Activated T-helper 1 cell treated with Interleukin-2 at 50 U/mL for 16 hours (primary cell): ENCODE measurements at places on chromosomes 13 and 19.

GRCh38 chr19:20273951-20274570 lies 107.0 kb downstream of the ZNF486 start:
- no peak for DNase-seq

- DNase-seq = no peak
These were observed 37.6 kb upstream of the HOMER3 start for GRCh38 chr19:18978616-18979015.

DNA sequence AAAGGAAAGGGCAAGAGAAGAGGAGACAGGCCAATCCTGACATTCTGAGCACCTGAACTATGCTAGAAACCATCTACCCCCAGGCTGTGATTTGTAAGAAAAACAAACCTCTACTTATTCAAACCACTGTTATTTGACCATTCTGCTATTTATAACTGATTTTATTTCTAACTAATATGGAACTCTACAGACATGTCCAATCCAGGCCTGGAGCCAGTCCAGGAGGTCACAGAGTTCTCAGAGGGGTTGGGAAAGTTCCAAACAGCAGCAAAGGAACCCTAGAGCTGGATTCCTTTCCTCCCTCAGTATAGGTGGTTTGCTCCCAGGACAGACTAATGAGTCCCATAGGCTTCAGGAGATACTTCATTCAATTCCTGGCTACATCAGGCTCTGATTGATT lies 24.2 kb downstream of the SIAH3 start:
- DNase-seq = no peak

DNA sequence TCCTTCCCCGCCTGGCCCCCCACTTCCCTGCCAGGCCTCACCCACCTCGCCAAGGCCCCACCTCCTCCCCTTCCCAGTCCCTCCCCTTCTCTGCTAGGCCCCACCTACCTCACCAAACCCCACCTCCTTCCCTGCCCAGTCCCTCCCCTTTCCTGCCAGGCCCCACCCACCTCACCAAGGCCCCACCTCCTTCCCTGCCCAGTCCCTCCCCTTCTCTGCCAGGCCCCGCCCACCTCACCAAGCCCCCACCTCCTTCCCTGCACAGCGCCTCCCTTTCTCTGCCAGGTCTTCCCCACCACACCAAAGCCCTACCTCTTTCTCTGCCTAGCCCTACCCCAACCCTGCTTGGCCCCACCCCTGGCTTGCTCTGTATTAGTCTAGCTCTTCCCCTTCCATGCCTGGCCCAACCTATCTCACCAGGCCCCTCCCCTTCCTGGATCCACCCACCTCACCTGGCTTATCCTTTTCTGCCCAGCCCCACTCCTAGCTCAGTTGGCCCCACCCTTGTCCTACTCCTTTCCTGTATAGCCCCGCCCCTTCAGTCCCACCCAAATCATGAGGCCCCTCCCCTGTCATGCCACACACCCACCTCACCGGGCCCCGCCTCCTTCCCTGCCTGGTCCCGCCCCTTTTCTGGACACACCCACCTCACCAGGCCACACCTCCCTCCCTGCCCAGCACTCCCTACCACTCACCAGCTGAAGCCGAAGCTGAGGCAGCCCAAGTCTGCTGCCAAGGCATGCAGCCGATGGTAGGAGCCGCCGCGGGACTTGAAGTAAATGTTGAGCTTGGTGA lies 16.2 kb downstream of the CERS1 start:
- DNase-seq = no peak

GRCh38 chr13:100290165-100290801 lies 201.4 kb downstream of the PCCA start:
- DNase-seq = no peak

GRCh38 chr19:31617010-31617585 lies 267.9 kb upstream of the TSHZ3 start:
- DNase-seq = no peak

DNA sequence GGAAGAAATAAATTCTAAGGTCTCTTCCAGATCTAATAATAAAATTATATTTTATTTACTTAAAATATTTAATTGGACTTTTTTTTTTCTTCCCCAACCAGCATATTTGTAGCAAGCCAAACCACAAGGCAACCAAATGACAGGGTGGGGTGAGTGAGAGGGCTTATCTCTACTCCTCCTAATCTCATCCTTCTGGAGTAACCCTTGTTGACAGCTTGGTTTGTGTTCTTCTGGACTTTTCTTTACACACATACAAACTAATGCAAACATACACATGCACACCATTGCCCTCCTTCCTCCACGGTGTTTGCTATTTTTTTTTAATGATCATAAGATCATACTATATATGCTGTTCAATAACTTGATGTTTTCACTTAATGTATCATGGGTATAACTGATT lies 383.1 kb downstream of the DLEU7 start:
- no peak for DNase-seq

DNA sequence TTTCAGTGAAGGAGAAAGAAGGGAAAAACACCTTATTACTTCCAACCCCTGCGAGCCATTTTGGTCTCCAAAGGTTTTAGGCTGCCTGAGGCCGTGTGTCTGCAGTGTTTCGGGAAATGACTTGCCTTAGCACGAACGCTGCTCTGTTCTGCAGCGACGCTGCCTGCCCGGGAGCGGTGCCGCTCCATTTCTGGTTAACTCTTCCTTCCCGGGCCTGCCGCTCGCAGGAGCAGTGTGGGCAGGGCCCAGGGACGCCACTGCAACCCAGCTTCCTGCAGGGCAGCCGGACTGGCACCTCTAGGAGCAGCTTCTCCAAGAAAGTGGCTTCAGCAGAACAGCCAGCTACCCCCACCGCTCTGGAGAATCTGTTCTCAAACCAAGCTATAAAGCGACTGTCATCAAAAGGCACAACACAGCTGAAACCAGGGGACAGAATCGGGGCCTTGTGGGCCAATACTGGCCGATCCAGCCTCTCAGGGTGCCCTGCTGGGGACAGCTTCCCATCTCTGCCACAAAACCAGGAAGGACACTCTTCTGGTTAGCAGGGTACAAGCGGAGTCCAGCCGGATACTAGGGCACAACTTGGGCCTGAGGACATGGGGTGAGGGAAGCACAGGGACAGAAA lies 72.2 kb downstream of the KCTD15 start:
- DNase-seq = no peak

- DNase-seq = no peak
These were observed 45.3 kb downstream of the SLC7A9 start for GRCh38 chr19:32824191-32824751.

- no peak for DNase-seq
These were observed 228.4 kb upstream of the UFM1 start for GRCh38 chr13:38121267-38121666.

DNA sequence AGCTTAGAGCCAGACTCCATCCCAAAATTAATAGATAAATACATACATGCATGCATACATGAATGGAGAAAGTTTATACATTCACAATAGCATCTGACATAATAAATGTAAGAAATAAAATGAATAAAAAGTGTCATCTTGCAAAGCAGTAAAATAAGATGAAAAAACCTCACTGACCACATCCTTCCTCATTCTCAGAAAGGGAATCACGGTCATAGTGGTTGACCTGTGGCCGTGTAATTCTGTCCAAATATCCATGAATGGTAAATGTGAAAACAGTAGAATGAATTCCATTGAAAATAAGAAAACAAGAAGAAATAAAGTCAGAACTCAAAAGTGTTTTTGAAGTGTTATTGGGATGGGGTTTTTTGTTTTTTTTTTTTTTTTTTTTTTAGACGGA lies 9.8 kb upstream of the CDC42EP5 start:
- no peak for DNase-seq

- DNase-seq = no peak
These were observed 1.1 kb downstream of the IL17D start for GRCh38 chr13:20704459-20705069.

GRCh38 chr13:108419768-108420167 lies 150.2 kb downstream of the TNFSF13B start:
- DNase-seq = no peak

DNA sequence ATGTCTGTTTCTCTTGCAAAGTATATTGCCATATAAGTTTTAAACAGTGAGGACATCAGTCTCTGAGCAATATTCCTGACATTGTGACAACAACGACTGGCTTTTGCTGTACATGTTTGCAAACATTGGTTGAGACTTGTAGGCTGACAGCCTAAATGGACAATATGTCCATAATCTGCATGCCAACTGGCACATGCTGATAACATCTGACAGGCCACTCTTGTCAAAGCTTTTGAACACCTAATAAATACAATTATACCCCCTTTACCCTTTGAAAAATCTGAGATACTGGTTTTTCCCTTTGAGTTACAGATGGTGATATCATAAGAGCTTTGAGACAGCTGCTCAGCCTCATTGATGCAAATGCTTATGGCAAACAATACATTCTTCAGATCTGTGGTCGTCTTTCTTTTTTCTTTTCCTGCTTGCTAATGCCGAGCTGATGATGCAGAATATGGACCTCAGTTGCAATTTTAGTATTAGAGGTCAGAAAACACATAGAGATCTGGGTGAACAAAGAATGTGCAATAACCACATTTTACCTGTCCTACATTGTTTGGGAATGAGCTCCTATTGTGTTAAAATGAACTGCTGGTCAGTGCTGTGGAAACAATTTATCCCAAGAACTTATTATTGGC lies 114.9 kb downstream of the RFC3 start:
- DNase-seq = no peak

- peak; percentile 67 for DNase-seq
These were observed 4.0 kb upstream of the GRIN3B start for GRCh38 chr19:996051-996838.

DNA sequence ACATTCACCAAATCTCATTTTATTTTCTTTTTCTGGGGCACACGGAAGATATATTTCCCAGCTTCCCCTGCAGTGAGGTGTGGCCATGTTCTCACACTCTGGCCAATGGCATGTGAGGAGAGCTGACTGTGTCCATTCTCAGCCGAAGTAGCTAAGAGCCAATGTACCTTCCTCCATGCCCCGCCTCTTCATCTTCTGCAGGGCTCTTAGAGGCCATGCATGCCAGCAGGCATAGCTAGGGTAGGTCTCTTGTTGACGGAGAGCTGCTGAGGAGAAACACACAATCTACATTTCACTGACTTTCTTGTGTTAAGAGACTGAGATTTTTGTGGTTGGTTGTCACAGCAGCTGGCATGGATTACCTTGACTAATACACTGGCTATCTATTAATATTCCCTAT lies 9.8 kb upstream of the MICU2 start:
- DNase-seq = no peak

- DNase-seq = no peak
These were observed 71.0 kb downstream of the KDM4B start for GRCh38 chr19:5039642-5040543.

DNA sequence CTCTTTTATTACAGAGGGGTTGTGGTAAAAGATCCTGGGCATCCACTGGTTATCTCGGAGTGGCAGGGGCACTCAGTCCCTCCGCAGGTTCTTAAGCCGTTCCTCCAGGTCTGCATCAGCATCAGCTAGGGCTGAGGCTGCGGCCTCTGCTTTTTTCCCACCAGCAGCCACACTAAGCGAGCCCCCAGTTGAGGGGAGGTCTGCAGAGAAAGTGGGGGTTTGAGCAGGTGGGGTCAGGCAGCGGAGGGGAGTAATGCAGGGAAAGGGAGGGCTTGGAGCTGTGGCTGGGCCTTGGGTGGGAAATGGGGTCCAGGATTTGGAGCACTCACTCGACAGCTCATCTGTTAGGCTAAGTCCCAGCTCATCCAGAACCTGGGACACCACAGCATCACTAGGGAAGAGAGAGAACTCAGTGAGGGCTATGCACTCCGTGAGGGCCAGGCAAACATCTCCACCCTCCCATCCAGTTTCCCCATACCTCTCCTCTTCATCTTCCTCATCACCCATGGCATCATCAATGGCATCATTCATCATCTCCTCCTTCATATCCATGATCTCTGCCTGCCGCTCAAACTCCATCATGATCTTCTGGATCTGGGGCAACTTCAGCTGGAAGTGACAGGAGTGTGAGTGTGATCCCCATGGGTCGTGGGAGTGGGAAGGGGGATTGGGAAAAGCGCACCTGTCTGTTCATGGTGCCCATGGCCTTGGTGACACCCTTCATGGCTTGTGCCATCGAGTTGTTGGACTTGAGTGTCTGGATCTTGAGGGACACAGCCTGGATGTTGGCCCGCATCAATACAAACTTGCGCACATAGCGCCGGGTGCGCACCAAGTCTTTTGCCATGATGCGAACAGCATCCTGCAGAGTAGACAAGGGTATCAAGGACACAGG lies 3.1 kb downstream of the CHMP2A start:
- DNase-seq = no peak

DNA sequence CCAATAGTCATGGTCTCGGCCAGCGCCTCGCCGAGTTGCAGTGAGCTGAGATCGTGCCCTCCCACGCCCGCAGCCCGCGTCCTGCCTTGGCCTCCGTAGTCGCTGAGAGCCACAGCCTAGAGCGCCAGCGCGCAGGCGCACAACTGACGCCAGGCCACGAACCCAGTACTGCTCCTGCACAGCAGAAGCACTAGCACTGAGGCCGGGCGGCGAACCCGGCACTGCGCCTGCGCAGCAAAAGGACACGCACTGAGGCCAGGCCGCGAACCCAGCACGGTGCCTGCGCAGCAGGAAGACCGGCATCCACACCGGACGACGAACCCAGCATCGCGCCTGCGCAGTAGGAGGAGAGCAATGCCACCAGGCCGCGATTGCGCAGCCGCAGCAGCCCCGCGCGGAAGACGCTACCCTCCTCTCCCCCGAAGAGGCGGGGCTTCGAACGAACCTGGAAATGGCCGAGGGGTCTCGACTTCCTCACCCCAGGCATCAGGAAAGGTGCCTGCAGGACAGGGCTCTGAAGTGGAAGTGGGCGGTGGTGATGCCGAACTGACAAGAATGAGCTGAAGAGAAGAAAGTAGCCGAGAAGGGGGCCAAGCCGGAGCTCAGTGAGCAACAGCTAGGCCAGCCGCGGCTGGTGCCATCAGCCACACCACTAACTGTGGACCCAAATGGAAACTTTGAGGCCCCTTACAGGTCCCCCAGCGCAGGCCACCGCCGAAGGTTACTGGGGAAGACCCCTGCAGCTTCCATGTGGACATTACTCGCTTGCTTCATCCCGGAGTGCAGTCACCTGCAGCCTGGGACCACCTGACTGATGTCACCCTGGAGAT lies 7.5 kb downstream of the F10 start:
- no peak for DNase-seq

- DNase-seq = no peak
These were observed 2.3 kb upstream of the ZNRF4 start for GRCh38 chr19:5452594-5453565.

- no peak for DNase-seq
These were observed 4.8 kb downstream of the MEGF8 start for GRCh38 chr19:42330241-42330711.

DNA sequence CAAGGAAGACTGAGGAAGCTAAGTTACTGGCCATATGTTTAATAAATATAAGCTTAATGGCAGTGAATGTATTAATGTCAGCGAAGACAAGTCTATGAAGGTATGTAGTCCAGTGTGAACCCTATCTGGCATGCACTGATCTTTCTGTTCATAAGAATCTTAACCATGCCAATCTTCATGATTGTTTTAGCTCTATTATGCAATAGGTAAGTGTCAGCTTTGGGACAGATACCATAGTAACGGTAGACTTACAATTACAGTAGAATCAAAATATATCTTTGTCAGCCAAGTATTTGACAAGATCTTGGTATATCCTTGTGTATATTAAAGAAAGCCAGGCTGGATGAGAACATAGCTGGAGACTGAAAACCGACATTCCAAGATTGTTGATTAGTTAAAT lies 428.5 kb downstream of the SPRY2 start:
- no peak for DNase-seq

GRCh38 chr13:96397807-96398206 lies 307.9 kb downstream of the HS6ST3 start:
- DNase-seq = no peak
